ENCODE measurements at places on chromosomes 5 and 9.
A peak's percentile ranks its signal among the peaks of the same experiment; 100 is the strongest.

- DNase-seq: no peak
Measured at GRCh38 chr5:135689506-135689905, 110.7 kb upstream of the CXCL14 start.

DNA sequence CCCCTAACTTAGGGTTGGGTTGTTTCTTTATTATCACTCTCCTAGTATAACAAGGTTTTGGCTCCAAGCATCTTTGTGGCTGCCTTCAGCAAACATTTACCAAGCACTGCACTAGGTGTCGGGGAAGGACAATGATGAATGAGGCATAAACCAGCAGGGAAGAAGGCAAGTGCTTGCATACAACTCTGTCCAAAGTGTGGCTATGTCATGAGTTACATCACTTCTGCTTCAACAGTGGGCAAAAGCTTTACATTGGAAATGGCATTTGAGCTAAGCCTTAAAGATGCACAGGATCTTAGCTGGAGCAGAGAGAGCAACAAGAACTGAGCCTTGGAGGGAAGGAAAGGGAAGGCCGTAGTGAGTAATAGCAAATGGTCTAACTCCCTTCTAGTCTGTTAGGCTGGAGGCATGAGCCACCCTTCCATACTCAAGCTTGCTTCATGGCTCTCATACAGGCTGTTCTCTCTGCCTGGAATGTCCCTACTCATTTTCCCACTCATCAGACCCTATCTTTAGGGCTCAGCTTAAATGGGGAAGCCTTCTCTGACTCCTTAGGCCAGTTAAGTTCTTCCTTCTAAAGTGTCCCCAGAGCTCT is 121.8 kb downstream of the SEMA6A start:
- no peak for DNase-seq

- DNase-seq: no peak
Measured at GRCh38 chr9:37030611-37030939, 3.5 kb downstream of the PAX5 start.

GRCh38 chr9:124003636-124004349 is 7.8 kb upstream of the LHX2 start:
- no peak for DNase-seq

- DNase-seq: no peak
Measured at GRCh38 chr5:69279517-69279916, 44.8 kb downstream of the CDK7 start.

GRCh38 chr9:107294756-107295155 is 11.7 kb downstream of the RAD23B start:
- DNase-seq: no peak

GRCh38 chr5:13987843-13988464 is 43.5 kb upstream of the DNAH5 start:
- DNase-seq: no peak

DNA sequence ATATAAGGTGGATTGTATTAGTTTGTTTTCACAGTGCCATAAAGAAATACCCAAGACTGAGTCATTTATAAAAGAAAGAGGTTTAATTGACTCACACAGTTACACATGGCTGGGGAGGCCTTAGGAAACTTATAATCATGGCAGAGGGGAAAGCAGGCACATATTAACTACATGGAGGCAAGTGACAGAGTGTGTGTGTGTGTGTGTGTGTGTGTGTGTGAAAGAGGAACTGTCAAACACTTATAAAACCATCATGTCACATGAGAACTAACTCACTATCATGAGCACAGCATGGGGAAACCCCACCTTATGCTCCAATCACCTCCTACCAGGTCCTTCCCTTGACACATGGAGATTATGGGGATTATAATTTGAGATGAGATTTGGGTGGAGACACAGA is 118.6 kb downstream of the SPEF2 start:
- no peak for DNase-seq

- no peak for DNase-seq
Measured at GRCh38 chr5:134561871-134562296, 36.4 kb downstream of the JADE2 start.

GRCh38 chr9:105993921-105994715 is 299.8 kb downstream of the TMEM38B start:
- no peak for DNase-seq

DNA sequence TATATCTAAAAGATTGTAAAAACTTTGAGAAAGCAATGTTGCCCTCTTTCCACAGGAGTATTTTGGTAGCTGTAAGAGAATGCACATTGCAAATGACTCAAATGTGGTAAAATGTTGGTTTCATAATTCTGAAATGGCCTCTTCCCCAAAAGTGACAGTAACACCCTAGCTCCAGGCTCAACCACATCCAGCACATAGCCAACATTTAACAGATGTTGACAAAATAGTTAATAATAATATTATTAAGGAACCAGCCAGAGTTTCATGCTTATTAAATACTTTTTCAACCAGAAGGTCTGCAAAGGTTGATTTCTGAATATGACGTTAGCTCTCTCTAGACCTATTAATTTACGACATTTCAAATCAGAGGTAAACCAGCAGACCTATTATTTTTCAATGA is 1.3 kb downstream of the ANXA1 start:
- no peak for DNase-seq

GRCh38 chr5:135560858-135561257 is 17.9 kb downstream of the CXCL14 start:
- DNase-seq: peak; percentile 67

- DNase-seq: no peak
Measured at GRCh38 chr5:125823572-125823971, 599.6 kb upstream of the GRAMD2B start.

DNA sequence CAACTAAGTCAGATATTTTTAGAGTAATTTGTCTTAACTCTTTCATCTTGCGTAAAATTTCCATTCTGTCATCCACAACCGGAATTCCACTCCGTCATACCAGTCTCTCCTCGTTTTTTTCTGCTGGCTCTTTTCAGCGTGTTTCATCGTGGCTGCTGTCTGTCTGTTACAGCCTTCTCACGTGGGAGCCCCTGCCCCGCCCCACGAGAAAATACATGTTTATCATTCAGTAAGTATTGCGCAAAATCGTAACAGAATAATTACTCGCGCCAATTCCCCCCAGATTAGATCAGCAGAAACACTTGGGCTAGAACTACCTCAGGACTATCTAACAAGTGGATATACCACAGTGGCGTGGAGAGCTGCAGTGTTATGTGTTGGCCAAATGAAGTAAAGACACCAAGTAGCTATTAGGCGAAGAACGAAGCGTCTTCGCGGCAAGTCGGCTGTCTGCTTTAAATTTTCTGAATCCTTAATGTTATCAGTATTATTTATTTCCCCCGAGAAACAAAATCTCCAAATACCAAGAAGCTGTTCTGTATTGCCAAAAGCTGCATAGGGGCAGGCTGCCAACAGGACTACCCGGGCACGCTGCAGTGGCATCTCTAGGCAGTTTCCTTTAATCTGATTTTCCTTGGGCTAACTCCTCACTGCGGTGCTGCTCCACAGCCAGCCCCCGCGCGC is 566 bp upstream of the FOCAD start:
- DNase-seq: no peak

DNA sequence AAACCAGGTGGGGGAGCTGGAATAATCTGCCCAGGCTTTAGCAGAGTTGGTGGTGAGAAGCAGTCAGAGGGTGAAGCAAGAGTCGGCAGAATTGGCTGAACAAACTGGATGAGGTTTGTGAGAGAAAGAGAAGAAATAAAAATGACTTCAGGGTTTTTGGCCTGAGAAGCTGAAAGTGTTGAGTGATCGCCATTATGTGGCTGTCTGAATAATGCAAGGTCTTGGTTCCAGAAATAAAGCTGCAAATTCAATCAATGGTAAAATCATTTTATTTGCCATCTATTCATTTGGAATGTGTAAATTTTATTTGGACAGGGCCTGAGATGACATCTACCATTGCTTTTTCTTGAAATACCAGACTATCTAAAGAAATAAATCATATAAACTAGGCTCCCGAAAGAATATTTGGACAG is 50.4 kb upstream of the DAB2 start:
- DNase-seq: no peak

DNA sequence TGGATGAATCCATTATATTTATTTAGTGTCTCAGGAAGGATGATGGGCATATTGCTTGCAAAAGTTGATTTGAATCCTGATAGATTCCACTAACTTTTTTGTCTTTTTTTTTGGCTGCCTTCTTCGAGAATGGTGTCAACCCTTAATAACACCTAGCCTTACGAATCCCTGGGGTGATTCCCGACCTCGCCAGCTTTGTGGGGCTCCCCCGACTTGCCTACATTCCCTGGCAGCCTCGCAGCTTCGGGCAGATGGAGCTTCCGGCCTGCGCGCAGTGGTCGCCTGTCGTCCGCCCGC is 366 bp upstream of the DOCK8 start:
- DNase-seq: no peak

DNA sequence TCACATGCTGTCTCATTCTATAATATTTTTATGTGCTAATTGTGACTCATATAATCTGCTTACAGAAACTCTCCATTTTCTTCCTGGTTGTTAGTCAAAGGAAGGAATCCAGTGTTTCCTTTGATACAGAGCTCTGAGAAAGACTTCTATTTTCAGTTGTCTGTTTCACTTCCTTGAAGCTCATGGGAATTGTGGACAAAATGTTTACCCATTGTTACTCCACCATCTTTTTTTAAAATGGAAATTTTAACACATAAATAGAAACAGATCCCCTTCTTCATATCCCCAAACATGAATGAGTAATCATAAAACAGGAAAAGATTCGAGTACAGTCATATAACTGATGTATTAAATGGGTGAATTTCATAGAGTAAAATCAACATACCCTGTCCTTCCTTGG is 42.0 kb upstream of the KCNN2 start:
- DNase-seq: no peak

DNA sequence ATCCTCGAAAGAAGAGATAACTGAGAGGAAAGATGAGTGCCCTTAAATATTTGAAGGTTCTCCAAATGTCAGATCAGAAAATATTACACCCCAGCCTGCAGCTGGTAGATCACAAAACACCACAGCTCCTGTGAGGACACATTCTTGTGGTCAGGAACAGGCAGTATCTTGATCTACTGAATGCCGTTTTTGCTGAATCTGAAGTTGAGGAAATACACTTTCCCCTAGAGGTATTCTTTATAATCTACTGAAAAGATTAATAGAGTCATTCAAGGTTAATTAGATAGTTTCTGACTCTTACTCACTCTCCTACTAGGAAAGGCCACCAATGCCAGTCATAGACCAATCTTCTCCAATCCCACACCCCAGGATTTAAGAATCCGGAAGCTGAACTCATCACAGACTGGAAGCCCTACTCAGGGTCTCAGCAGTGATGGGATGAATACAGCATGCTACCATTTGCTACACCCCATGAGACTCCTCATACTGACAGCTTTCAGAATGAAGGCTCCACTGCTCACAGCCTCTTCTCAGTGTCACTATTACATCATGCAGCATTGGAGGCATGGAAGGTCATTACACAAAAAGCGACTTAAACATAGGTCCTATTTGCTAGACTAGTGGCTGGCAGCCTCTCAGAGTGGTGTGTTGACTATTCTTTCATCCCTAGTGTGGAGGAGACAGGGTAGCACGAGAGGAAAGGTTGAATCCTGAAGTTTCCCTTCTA is 143.9 kb upstream of the SLC1A3 start:
- DNase-seq: no peak

DNA sequence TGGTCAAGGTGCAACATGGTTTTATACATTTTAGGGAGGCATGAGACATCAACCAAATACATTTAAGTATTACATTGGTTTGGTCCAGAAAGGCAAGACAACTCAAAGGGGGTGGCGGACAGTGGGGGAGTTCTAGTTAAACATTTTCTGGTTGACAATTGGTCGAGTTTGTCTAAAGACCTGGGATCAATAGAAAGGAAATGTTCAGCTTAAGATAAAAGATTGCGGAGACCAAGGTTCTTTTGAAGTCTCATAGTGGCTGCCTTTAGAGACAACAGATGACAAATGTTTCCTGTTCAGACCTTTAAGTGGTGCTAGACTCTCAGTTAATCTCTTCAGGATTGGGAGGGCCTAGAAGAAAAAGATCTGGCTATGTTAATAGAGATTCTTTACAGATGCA is 47.7 kb upstream of the TTC39B start:
- no peak for DNase-seq

DNA sequence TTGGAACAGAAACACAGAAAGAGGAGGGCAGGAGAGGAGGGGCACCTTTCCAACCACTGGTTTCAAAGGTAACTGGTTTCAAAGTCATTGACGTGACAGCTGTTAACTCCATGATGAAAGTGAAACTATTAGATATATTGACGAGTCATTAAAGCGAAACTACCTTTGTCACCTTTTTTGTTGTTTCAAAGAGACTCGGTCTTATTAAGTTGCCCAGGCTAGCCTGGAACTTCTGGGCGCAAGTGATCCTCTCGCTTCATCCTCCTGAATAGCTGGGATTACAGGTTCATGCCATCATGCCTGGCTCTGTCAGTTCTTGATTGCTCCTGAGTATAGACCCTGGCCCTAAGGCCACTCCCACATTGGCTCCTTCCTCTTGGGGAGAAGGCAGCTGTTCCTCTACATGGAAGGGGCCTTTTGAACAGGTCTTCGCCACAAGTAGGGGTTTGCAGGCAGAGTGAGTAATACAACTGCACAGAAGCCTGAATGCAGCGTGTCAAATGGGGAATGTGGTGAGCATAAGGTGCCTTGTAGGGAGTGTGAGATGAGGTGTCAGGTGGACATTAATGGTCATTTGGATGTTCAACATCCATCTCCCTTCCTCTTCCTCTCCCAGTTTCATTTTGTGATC is 3.4 kb upstream of the F12 start:
- DNase-seq: no peak

- no peak for DNase-seq
Measured at GRCh38 chr9:84151236-84151635, 170.6 kb downstream of the RMI1 start.

DNA sequence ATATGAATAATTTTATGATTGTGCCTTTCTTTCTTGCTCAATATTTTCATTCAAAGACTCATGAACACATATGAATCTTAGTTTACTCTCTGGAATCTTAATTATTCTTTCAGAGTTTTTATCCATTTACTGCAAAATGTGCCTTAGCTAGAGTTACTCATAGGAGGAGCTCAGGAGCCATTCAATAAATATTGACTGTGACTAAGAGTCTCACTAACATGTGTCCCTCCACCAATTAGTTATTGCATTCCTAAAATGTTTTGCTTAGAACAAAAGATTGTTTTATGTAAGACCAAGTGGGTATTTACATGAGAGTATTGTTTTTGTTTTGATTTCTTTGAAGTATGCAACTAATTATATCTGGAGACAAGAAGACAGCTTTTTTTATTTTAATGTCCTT is 218.4 kb upstream of the MAST4 start:
- no peak for DNase-seq

GRCh38 chr9:86546712-86547111 is 192.5 kb upstream of the TUT7 start:
- DNase-seq: no peak

DNA sequence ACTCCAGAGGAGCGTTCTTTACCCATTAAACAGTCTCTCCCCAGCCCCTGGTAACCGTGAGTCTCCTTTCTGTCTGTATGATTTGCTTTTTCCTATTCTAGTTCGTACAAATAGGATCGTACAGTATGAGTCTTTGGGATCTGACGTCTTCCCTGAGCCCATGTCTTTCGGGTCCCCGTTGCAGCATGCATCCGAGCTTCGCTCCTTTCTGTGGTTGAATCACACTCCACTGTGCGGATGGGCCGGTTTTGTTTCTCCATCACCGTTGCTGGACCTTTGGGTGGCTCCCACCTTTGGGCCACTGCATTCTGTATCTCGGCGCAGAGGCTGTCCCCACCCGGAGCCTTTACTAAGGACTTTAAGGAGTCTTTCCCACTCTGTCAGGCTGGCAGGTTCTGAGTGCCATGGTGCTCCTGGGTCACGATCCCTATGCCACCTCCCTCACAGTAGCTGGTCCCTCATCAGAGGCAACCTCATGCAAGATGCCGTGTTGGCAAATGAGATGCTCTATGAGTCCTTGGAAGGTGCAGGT is 145.7 kb upstream of the COL5A1 start:
- no peak for DNase-seq

- no peak for DNase-seq
Measured at GRCh38 chr9:34659592-34660253, 2.7 kb downstream of the CCL27 start.

Measured in C1 segment of cervical spinal cord (tissue), 14 donors.